Hematopoietic multipotent progenitor cell (in vitro differentiated cells): ENCODE measurements at places on chromosomes 4 and X. TPM values are rescaled to one million over a fixed set of nuclear protein-coding genes. Genes with fewer than 3 reads are reported as not detected.

TMEM35A gene
- not detected for total RNA-seq

FRYL gene
- 47.1 TPM for total RNA-seq

SSX3 gene
- not detected for total RNA-seq

MAD2L1 gene
- total RNA-seq: 8.6 TPM

CSN1S1 gene
- total RNA-seq: not detected

SMR3B gene
- not detected for total RNA-seq
